Pancreas (tissue), 10 donors: ENCODE measurements at places on chromosomes 4 and X. TPM values are rescaled to one million over a fixed set of nuclear protein-coding genes. Genes with fewer than 3 reads are reported as not detected.

The PAQR3 gene
- total RNA-seq, result 3.6 TPM

The NDP gene
- total RNA-seq, result not detected

The TRAPPC11 gene
- total RNA-seq, result 15.0 TPM

The TMEM35A gene
- total RNA-seq, result 0.08 TPM

The UCHL1 gene
- 4.0 TPM for total RNA-seq

The ARX gene
- 2.5 TPM for total RNA-seq

The KLHL34 gene
- not detected for total RNA-seq

The ASB12 gene
- not detected for total RNA-seq

The UGT2B11 gene
- total RNA-seq, result not detected

The EDA gene
- 5.1 TPM for total RNA-seq

The BEX1 gene
- total RNA-seq, result 43.5 TPM

The XAGE2 gene
- not detected for total RNA-seq

The JAKMIP1 gene
- 0.16 TPM for total RNA-seq

The KLHL15 gene
- 4.6 TPM for total RNA-seq

The IRS4 gene
- total RNA-seq, result not detected

The MAGEA2B gene
- total RNA-seq, result not detected

The SHROOM2 gene
- 6.6 TPM for total RNA-seq

The ADGRL3 gene
- total RNA-seq, result 0.28 TPM

The SERTM2 gene
- total RNA-seq, result 0.06 TPM
